ENCODE measurements at places on chromosomes 2 and 18. TPM values are rescaled to one million over a fixed set of nuclear protein-coding genes. Genes with fewer than 3 reads are reported as not detected.

The GAD1 gene
- total RNA-seq, result 2.5 TPM

DNA sequence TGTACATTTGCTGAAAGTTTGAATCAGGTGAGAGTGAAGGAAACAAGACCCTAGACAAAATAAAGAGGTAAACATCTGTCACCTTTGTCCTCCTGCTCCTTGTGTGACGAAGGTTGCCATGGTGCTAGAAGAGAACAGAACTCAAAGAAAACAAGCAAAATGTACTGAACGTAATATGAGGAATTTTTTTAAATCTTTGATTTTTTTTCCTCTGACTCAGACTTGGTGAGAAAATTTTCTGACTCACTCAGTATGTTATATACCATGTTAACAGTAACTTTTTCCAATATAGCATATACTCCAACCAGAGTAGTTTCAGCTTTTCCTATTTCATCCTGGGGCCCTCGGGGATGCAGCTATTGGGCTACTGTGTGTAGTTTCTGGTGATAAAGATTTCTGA, 2114.6 kb upstream of the PIK3C3 start:
- DNase-seq, result no peak

The TSPYL6 gene
- total RNA-seq, result not detected

GRCh38 chr2:45713136-45713535, 61.7 kb downstream of the PRKCE start:
- DNase-seq, result no peak

GRCh38 chr2:220123751-220124150, 496.3 kb downstream of the SLC4A3 start:
- DNase-seq, result no peak

GRCh38 chr2:67067656-67068055, 329.5 kb upstream of the ETAA1 start:
- no peak for DNase-seq

- no peak for DNase-seq
These were observed 34.3 kb downstream of the ZAP70 start for GRCh38 chr2:97747716-97748115.

DNA sequence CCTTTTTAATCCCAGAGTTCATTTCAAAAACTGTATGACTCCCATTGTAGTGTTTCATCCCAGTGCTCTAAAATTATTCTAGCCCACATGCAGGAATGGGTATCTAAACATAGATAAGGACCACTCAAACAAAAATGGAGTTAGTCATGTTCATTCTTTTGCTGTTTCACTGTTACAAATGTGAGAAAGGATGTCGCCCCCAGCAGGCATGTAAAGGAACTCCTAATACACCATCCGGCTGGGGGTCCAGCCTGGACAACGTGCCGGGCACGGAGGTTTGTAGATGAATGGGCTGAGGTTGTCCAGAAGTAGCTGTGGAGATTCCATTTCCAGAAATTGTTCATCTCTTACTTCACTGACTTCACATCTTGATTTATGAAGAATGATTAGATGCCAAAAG, 101.9 kb upstream of the RAB12 start:
- peak; percentile 47 for DNase-seq

- no peak for DNase-seq
These were observed 23.9 kb downstream of the SLC20A1 start for GRCh38 chr2:112669667-112670066.

GRCh38 chr2:201156640-201157039, 26.3 kb upstream of the CASP10 start:
- no peak for DNase-seq

GRCh38 chr2:238706163-238706562, 141.7 kb upstream of the TWIST2 start:
- DNase-seq, result no peak

The AQP4 gene
- 2.8 TPM for total RNA-seq

GRCh38 chr2:73008766-73009135, 62.8 kb downstream of the SFXN5 start:
- no peak for DNase-seq

The UGT1A10 gene
- total RNA-seq, result 0.11 TPM

DNA sequence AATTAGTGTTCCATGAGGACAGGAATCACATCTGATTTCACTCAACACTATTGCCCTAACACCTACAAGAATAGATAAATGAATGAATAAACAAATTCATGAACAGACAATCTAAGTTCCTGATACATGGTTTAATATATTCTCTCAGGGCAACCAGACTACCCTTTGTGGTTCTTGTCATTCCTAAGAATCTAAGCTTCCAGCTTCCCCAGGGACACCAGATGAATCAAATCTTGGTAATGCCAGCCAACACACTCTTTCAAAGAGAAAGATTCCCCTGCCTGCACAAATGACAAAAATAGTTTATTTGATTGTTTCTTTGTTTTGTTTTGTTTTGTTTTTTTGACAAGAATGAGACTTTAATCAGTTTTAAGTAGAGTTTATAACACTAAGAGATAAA, 237.5 kb upstream of the CHAC2 start:
- no peak for DNase-seq

GRCh38 chr2:16478434-16479210, 187.0 kb downstream of the CYRIA start:
- DNase-seq, result no peak

GRCh38 chr2:88560619-88561307, 66.5 kb downstream of the EIF2AK3 start:
- DNase-seq, result no peak

DNA sequence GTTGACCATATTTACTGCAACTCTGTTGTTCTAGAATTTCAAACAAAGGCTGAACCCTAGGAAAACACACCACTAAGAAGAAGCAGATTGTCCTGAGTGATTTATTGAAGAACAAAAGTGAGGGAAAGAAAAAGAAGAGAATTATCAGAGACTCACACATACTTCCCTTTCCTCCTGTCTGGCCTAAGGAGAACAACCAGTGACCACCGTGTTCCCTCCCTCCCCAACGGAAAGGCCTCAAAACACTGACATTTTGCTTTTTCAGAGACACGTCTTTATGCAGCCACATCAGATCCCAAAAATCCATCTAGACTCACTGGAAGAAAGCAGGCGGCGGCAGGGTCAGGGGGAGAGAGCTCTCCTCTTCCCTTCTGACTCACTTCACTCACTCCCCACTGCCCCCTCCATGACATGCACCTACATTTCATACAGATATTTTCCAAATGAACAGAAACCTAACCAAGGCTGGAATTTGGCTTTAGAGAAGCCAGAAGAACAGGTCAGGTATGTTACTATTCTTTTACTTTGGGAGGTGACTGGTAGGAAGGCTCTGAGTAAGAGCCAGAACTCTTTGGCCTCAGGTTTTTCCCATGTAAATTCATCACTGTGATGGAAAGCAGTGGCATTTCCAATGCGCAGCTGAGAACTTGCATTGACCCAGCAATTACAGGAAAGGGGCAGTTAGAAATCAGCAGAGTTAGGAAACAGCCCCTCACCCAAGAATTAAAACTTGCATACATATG, 169.9 kb downstream of the BCL11A start:
- DNase-seq, result no peak

- DNase-seq, result no peak
These were observed 12.9 kb downstream of the ADCY3 start for GRCh38 chr2:24907116-24907515.

The MTCL1 gene
- 64.3 TPM for total RNA-seq

DNA sequence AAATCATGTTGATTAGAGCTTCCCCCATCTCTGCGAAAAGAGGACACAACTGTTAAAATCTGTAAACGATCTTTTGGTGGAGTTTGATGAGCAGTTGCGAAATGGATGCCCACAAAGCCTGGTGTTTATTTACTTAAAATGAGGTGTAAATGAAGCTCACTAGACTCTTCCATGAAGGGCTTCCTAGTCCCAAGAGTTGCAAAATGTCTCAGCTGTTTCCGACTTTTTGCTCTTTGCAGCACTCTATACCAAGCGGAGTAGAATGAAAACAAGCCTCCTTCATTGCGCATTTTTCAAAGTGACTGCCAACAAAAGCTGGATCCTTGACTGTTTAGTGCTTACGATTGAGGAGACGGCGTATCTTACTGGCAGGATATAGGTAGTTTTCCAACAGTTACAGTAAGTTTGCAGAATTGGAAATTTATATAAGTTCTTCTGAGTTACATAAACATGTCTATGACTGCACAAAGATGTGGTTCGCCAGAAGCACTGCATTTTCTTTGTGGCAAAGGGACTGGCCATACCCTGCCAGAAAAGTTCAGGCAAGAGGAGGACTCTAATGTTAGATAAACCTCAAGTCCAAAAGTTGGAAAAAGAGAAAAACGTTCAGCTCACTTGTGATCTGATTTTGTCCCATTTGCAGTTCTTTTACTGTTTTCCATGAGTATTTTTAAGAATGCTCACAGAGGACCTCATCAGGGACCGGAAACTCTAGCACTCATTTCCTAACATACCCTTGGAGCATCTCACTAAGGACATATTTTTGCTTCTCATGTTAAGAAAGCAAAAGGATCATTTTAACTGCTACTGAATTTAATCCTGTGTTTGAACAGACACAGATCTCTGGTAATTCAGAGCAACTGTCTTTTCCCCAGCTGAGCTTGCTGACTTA, 42.7 kb downstream of the COLEC12 start:
- no peak for DNase-seq

- DNase-seq, result no peak
These were observed 93.8 kb downstream of the C2orf74 start for GRCh38 chr2:61255580-61256437.

DNA sequence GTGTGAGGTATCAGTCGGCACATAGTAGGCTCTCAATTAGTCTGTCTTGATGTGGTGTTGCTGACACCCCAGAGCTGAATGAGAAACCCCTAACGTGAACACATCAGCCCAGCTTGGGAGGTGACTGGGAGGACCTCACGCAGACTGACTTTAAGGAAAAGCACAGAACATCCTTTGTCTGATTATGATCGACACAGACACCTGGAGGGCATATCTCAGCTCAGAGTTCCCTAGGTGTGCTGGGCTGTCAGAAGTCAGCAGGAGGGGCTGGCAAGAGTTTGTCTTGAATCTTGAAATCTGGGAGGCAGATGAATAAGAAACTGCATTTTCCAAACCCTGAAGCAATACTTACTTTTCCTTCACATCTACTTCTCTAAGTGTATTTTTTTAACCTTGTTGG, 16.8 kb upstream of the MYCN start:
- no peak for DNase-seq

The SRD5A2 gene
- total RNA-seq, result 0.05 TPM

The CD8B2 gene
- total RNA-seq, result not detected

The ARHGAP15 gene
- 0.28 TPM for total RNA-seq

The IL1F10 gene
- total RNA-seq, result not detected

The GPR55 gene
- total RNA-seq, result not detected

DNA sequence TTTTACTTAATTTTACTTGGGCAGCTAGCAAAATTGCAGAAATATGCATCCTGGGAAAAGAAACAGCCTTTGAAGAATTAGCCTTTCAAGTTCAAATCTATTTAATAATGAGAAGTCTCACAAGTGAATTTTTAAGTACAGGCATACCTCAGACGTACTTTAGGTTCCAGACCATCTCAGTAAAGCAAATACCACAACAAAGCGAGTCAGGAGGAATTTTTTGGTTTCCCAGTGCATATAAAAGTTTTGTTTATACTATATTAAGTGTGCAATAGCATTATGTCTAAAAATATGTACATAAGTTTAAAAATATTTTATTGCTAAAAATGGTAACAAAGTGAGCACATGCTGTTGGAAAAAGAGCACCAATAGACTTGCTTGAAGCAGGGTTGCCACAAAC, 50.8 kb upstream of the TWSG1 start:
- no peak for DNase-seq

DNA sequence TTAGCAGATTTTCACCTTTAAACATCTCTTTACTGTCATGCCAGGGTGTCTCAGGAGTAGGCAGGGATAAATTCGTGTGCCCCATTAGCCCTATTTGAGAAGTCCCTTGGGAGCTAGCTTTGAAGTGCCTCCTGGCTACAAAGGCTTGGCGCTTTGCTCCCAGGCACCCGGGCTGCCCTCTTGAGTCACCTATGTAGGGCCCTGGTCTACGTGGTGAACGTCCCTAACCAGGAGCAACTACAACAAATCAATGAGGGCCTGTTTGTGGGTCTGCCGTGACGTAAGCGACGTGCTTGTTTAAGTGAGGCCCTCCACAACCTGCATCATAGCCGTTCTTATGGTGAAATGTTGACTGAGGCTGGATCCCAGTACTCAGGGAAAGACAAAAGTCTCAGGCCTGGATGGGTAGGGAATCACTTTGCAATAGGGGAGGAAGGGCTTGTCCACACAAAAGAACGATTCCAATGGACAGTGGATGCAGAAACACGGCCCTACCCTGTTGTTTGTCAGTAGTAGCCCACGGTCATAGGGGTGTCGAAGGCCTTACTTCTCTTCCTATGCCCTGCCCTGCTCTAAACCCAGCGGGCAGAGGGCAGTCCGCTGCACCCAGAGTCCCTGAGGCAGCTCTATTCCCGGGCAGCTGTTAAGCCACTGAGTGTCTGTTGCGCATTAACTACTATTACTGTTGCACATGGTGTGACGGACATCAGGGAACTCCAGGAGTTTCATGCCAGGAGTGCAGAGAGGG, 93.9 kb downstream of the INHBB start:
- no peak for DNase-seq

- no peak for DNase-seq
These were observed 127.4 kb upstream of the AQP4 start for GRCh38 chr18:26992926-26993325.

DNA sequence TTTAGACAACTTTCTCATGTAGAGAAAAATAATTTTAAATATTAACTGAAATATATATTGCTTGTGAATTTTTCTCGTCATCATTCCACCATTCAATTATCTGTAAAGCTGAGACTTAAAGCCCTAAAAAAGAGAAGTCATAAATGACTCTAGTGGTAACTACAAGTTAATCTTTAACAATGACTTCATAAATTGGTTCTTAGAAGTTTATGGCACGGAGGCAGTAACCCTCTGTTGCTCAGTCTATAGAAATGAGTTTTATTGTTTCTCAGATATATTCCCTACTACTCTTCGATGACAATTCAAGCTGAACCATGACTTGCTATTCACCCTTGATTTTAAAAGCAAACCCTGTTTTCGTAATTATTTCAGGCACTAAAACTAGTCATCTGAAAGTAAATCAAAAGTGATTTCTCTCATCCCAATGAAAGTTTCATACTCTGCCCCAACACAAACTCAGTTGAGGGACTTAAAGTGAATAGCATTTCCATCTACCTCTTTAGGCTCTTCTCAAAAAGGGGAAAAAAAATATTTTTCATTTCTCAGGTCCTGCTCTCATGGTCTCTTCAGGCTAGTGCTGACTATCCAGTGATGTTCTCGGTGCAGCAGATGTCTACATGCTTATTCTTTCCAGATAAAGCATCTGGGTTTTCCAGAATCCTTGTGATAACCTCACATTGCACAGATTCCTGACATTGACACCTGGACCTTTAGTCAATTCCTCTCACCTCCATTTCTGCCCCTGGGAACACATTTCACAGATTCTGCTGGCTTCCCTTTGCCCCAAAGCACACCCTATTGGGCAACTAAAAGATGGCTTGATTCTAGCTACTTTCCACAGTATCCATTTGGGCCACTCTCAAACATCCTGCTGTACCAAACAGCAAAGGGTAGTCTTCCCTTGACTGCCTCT, 207.8 kb upstream of the LRATD1 start:
- DNase-seq, result no peak

Data from WTC11 (cell line).